ENCODE measurements at places on chromosomes 4 and X. TPM values are rescaled to one million over a fixed set of nuclear protein-coding genes. Genes with fewer than 3 reads are reported as not detected.

Gene PROM1
- 0.07 TPM for total RNA-seq

Gene VGLL1
- total RNA-seq = not detected

Gene TMA16
- 33.3 TPM for total RNA-seq

Gene ATP1B4
- not detected for total RNA-seq

Gene SLC16A2
- 1.3 TPM for total RNA-seq

Gene CYTL1
- total RNA-seq = 34.6 TPM

Gene DUSP9
- 0.04 TPM for total RNA-seq

Measured in pulmonary artery endothelial cell (primary cell).